ENCODE measurements at places on chromosomes 7 and 10. TPM values are rescaled to one million over a fixed set of nuclear protein-coding genes. Genes with fewer than 3 reads are reported as not detected.

Gene TEX36
- not detected for total RNA-seq

Gene PLPP4
- under 0.01 TPM for total RNA-seq

Gene FAM171A1
- 12.4 TPM for total RNA-seq

Gene LEP
- not detected for total RNA-seq

Gene GIMAP5
- not detected for total RNA-seq

Gene PPP1R17
- total RNA-seq = under 0.01 TPM

Data from bronchial smooth muscle cell (primary cell).